ENCODE measurements at places on chromosomes 1 and 21.

- no peak for DNase-seq
Measured at GRCh38 chr21:17841103-17841502, 21.9 kb upstream of the C21orf91 start.

- DNase-seq: no peak
Measured at GRCh38 chr1:205009670-205010069, 33.3 kb upstream of the CNTN2 start.

- no peak for DNase-seq
Measured at GRCh38 chr1:203039609-203040512, 13.6 kb downstream of the PPFIA4 start.

DNA sequence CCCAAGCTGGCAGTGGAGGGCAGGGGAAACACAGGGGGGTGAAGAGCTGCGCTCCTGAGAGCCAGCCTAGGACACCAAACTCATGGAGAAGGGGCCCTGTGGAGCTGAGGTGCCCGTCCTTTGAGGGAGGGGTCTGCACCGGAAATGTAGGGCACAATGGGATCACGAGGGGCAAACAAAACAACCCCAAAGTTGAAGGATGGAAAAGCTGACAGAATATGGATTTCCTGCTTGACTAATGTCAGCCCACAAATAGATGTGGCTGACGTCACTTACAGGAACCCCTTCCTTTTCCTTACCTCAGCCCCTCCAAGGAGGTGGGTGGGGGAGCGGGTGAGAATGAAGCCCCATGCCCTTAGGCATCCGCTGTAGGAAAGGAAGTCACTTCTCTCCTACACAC is 110.9 kb downstream of the KCNN3 start:
- peak; percentile 55 for DNase-seq

GRCh38 chr21:36075171-36075570 is 5.3 kb downstream of the CBR1 start:
- DNase-seq: no peak

- DNase-seq: no peak
Measured at GRCh38 chr1:231236208-231236591, 4.8 kb upstream of the GNPAT start.

Data from stimulated activated CD4-positive, alpha-beta T cell treated with anti-CD3 and anti-CD28 coated beads, Interleukin-1b, Interleukin-23, amount 100 ng/mL, for 4 hours (primary cell).